ENCODE measurements at places on chromosomes 7 and 10.
A peak's percentile ranks its signal among the peaks of the same experiment; 100 is the strongest.

DNA sequence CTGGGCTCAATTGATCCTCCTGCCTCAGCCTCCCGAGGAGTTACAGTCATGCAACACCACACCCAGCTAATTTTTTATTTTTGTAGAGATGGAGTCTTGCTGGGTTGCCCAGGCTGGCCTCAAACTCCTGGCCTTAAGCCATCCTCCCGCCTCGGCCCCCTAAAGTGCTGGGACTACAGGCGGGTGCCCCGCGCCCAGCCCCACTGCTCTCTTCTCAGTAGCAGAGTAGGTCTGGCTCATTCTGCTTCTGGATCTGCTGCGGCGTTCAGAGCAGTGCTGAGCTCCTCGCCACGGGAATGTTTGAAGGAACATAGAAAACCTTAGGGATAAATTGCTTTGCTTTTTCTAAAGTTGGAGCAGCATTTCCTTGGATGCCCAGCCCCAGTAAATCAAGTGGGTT, 27.4 kb downstream of the WIPI2 start:
- no peak for DNase-seq

GRCh38 chr10:129533281-129533680, 66.2 kb downstream of the MGMT start:
- no peak for DNase-seq

GRCh38 chr7:137741443-137741842, 105.3 kb downstream of the DGKI start:
- no peak for DNase-seq

GRCh38 chr7:55185941-55186609, 167.3 kb downstream of the EGFR start:
- no peak for DNase-seq

GRCh38 chr10:112330607-112331160, 43.2 kb upstream of the ACSL5 start:
- no peak for DNase-seq

DNA sequence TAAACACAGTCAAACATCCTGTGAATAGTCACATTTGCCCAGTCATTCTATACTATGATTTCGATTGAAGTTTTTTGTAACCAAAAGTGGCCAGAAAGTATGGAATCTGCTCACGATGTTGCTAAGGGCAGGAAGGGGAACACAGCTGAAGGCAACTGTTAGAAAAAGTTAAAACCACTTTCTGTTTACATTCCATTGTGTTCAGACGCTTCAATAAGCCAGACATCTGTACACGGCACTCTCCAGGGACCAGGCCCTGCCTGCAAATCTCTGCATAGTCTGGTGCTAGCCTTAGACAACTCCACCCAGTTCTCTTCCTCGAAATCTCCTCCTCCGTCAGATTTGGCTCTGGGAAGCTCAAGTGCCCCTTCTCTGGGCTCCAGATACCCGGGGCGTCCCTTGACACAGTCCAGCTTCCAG, 17.1 kb upstream of the TMEM120A start:
- DNase-seq: no peak

GRCh38 chr10:50522908-50523307, 100.8 kb downstream of the SGMS1 start:
- DNase-seq: no peak

DNA sequence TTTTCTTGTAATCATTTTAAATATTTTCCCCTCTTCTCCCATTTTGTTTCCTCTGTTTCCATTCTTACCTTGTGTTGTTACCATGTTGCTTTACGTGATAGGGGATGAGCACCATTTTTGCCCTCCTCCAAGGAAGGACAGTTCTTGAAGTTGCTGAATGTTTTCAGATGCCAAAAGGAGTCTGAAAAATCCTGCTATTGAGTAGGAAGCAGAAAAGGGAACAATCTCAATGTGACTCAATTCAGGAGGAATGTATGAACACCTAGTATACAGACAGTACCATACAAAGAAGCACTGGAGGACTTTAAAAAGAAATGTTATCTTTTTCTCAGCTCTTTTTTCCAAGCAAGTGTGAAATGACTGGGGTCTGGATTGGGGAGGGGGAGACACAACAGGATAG, 5.1 kb upstream of the NAMPT start:
- no peak for DNase-seq

- no peak for DNase-seq
Measured at GRCh38 chr10:25094590-25094989, 78.2 kb downstream of the THNSL1 start.

DNA sequence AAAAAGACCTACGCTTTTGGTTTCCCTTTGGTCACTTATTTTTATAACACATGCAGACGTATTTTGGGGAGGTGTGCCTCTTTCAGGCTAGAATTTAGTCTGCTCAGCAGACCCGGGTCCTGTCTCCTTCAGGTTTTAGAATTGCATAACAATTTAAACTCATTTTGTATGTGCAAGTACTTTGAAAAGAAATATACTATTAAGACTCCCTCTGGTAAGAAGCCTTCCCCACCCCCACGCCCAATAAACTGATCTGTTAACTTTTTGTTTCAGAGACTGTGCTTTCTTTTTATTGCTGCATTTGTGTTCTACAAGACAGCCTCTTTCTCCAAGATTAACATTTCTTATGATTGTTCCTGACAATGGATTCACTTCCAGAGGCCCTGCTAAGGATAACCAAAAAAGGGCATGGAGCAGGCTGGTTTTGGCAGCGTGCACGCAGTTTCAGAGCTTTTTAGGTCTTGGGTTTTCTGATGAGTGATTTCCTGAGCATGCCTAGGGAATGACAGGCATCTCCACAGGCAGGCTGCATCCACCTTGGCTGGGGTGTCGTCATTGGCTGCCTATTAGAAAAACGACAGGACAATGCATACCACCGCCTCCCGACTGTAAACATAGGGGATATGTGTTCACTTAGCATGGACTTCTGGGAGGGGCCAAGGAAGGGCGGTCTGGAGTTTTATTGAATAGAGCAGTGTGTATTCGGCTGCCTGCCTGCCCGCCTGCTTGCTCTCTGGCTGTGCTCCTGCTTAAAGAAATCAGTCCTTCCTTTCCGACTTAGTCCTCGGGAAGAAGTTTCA, at the start of gene CALD1:
CALD1 (plus strand) TSS at position 694 of the 800 bp plus-strand sequence. CDS start 88,100 bp downstream, outside the sequence.
- peak; percentile 88 for DNase-seq

- DNase-seq: no peak
Measured at GRCh38 chr7:12552876-12553275, 17.6 kb upstream of the SCIN start.

DNA sequence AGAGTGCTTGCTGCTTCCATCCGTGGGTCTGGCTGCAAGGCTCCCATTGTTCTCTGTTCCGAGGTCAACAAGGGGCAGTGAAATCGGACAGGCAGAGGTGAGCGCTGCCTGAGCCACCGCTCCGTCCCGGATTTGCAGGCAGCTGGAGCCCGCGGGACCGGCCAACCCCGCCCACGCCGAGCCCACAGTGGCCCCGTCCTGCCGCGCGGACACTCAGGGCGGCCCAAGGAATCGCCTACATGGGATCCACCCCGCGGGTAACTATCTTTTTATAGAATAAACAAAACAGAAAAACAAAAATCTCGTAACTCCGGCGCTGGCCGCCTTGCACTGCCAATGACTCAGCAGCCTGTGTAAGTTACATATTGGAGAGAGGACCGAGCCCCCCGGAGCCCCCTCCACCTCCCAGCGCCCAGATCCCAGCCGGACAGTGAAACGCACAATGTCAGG, 1.9 kb downstream of the BNIP3 start:
- DNase-seq: peak; percentile 56

GRCh38 chr7:115674467-115675024, 356.0 kb downstream of the TFEC start:
- DNase-seq: no peak

GRCh38 chr10:34405611-34406462, 409.3 kb downstream of the PARD3 start:
- no peak for DNase-seq

DNA sequence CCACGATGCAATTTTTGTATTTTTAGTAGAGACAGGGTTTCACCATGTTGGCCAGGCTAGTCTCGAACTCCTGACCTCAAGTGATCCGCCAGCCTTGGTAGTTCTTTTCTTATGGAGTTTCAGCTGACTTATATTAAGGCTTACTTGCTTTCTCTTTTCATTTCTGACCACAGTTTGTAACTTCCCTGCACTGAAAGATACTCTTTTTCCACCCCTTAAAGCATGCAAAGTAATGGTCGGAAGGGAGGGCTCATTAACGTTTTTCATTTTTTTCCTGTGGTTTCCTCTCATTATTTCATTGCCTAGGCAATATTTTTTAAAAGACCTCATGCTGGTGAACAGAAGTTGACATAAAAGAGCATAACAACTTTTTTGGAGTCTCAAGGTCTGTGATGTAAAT, 27.0 kb downstream of the ADRB1 start:
- DNase-seq: no peak

GRCh38 chr7:140645166-140645900, 4.7 kb upstream of the DENND2A start:
- peak; percentile 31 for DNase-seq

GRCh38 chr7:28270536-28270935, 89.9 kb upstream of the JAZF1 start:
- no peak for DNase-seq

DNA sequence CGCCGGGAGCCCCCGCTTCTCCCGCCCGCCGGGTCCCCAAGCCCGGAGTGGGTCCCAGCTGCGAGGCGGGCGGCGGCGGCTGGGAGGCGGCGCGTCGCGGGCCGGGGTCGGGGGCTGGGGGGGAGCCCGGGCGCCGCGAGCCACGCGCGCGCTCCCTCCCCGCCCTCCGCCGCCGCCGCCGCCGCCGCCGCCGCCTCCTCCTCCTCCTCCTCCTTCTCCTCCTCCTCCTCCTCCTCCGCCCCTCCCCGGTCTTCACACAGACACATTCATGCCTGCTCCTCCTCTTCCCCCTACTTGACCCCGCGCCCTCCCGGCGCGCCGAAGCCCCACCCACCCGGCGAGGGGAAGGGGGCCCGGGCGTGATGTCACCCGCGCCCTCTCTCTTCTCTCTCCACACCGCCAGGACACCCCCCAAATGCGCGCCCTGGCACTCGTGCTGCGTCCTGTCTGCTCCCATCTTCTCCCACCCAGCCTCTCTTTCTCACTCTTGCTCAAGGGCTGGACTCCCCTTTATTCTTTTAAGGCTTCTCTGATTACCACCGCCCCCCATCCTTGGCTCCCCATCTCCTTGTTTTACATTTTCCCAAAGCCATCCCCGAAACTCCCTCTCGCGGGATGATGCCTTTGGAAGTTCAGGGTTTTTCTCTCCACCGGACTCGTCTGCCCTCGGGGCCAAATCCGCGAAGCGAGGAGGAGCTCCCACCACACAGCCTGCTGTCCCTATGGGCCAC, 967 bp upstream of the GLI3 start:
- DNase-seq: peak; percentile 88

- no peak for DNase-seq
Measured at GRCh38 chr7:38940774-38941173, 31.8 kb upstream of the VPS41 start.

- DNase-seq: no peak
Measured at GRCh38 chr10:61097026-61097425, 153.0 kb upstream of the RHOBTB1 start.

DNA sequence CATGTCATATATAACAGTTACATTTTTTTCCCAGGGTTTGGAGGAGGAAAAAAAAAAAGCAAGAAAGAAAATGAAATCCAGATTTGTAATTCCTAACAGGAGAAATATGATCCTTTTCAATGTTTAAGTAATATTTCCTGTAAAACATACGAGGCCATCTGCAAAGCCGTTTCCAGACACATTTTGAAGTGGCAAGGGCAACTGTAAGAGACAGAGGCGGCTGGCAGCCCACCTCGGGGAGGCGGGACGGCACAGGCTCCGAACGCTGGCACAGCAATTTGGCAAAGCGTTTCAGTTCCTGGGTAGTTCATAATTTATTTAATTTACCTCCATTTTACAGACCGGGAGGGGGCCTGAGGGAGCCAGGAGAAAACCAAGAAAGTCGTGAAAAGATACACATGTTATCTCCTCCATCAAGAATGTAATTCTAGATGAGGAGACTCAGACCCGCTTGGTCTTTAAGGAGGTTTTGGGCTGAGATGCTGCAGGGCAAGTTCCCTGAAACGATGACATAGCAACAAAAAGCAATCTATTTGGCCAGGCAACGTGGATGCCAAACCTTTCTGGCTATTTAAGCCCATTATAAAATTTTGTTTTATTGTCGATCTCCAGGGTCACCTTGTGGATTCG, 448.5 kb upstream of the MKI67 start:
- DNase-seq: no peak

DNA sequence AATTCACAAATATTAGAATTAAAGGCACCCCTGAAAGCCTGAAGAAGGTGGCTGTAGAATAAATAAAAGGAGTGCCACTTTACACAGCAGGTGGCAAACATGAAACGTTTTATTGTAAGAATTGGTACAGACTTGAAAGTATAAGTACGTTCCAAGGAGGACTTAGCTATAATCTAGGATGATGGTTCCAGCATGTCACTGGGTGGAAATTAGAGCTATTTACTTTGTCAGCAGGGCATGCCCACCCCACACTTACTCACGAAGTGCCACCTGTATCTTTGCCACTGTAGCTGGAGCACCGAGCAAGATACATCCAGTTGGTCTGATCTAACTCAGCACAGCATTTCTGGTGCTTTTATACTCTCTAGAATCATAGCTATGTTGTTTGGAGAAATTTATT, 97.8 kb downstream of the GRM8 start:
- no peak for DNase-seq

GRCh38 chr7:45082031-45082830, 6.5 kb downstream of the NACAD start:
- DNase-seq: no peak

- DNase-seq: no peak
Measured at GRCh38 chr10:35369049-35369611, 32.8 kb downstream of the CCNY start.

DNA sequence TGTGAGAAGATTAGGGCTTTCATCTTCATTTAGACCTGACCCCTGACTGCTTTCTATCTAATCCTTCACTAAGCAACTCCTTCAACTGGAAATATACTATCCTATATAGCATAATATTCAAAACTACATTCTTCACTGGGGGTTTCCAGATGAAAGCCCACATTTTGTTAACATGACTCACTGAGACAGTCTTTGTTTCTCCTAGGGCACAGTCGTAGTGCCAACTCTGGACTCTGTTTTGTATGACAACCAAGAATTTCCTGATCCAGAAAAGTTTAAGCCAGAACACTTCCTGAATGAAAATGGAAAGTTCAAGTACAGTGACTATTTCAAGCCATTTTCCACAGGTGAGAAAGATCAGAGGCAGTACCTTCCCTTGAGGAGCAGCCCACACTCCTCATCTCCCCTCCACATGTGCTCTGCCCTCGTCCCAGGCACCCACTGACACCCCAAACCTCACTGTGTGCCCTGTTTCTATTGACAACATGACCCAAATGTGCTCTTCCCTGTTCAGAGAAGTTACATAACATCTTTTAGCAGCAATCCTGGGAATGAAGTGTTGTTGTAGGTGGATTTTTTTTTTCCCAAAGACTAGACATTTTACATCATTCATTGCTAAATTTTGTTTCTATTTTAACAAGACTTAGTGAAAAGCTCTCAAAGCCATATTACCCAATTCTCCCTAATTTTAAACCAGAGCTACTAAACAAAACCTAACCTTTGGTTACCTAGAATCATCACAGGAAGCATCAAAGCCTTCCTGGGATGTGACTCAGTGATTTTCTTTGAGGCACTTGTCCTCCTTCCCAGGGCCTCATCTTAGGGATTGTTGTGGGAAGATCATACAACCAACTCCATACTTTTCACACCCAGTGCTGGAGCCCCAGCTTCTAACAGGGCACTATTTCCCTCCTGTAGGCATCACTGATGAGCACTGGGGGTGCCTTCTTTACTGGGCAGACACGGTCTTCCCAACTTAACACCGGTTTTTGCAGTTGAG, 10.7 kb downstream of the CYP2E1 start:
- DNase-seq: no peak

All from neural progenitor cell (in vitro differentiated cells).